ENCODE measurements at places on chromosomes 16 and 17.

GRCh38 chr17:34565713-34566112 lies 13.7 kb upstream of the TMEM132E start:
- no peak for DNase-seq

DNA sequence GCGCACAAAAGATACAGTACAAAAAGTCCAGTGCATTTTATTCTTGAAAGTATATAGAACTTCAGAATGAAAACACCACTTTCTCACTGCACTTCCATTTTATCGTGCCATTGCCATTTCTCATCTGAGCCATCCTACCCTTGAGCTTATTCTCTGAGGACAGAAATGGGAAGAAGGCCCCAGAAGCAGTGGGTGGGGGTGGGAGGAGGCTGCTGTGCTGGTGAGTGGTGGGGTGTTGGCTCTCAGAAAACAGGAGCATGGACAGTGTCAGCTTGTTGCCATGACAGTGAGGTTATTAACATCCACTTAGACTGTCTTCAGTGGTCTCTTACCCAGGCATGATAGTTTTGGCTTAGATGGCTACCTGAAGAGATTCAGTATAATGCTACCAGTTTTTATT lies 4.5 kb downstream of the ATMIN start:
- DNase-seq: no peak

GRCh38 chr16:83212301-83212841 lies 585.6 kb downstream of the CDH13 start:
- no peak for DNase-seq

DNA sequence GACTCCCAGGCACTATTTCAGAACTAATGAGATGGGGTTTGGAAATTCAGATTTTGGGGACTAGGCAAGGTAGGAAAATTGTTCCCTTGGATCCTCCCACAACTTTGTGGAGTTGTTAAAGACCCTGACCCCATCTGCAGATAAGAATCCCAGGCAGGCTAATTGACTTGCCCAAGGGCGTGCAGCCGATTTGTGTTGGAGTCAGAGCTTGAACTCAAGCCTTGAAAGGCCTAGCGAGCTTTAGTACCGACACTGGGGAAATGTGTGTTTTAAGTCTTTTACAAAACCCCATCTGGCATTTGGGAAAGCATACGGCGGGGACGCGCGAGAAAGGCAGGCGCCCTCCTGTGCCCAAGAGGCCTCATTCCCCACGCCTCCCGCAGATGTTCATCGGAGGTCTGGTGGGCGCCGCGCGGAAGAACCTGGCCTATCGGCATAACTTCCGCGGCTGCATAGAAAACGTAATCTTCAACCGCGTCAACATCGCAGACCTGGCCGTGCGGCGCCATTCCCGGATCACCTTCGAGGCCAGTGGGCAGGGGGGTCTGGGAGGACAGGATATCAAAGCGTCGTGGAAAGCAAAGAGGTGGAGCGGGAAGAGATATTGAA lies 4.3 kb downstream of the CNTNAP1 start:
- DNase-seq: no peak

- no peak for DNase-seq
Measured at GRCh38 chr17:77905766-77906165, 52.7 kb upstream of the TNRC6C start.

DNA sequence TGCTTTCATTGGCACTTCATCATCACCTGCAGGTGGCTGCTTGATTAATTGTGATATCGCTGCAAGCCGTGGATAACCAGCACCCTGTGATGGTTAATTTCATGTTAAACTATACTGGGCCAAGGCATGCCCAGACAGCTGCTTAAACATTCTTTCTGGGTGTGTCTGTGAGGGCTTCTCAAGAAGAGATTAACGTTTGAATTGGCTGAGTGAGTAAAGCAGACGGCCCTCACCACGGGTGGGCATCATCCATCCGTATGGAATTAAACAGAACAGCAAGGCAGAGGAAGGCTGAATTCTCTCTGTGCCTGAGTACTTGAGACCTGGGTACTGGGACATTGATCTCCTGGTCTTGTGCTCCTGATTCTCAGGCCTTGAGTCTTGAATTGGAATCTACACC lies 7.1 kb upstream of the ZNF213 start:
- DNase-seq: no peak

GRCh38 chr17:18928628-18929125 lies 23.3 kb upstream of the SLC5A10 start:
- no peak for DNase-seq

GRCh38 chr17:49357516-49357915 lies 4.5 kb downstream of the ZNF652 start:
- DNase-seq: no peak

- no peak for DNase-seq
Measured at GRCh38 chr17:12545877-12546513, 119.7 kb upstream of the MYOCD start.

Data from CD8-positive, alpha-beta T cell (primary cell).